ENCODE measurements at places on chromosomes 16 and 17.
A peak's percentile ranks its signal among the peaks of the same experiment; 100 is the strongest.

GRCh38 chr16:56113223-56113622 lies 78.1 kb upstream of the GNAO1 start:
- DNase-seq: no peak

GRCh38 chr17:79987187-79987934 lies 48.3 kb downstream of the TBC1D16 start:
- no peak for DNase-seq

DNA sequence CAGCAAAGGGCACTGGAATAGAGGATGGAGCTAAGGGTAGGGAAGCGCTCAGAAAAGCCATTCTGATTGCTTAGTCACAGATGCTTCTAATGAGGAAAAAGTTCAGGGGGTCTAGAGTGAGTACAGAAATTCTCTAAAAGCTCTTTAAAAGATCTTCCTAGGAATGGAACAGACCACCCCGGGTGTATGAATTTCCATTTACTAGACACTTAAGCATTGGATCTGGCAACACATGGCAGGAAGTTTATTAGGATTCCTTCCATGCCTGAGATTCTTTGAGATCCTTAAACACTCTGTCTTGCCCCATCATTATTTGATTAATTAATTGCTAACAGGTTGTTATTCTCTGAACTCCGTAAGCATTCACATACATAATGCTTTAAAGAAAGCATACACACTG lies 8.5 kb downstream of the KRTAP9-7 start:
- peak; percentile 83 for DNase-seq

DNA sequence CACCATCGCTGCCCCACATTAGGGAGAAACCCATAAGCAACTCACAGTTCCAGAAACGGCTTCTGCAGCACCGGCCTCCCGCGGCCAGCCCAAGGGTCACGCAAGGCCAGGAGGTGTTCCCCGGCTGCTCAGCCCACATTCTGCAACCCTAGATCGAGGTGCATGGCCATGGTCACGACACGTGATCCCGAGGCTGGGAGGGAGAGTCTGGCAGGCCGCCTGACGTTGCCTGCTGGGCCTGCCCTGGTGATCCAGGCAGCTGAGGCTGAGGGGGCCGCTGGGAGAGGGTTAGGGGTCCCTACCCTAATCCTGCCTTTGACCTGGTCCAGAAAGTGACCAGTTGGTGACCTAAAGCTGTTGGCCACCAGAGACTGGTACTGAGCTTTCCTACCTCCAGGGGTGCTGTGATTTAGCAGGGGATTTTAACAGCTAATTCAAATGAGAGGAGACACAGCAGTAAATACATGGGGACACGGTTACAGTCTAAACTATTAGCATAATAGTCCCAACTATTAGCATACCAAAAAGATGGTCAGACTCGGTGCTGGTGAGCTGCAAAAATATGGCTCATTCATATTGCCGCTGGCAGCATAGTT lies 97.4 kb upstream of the CIBAR2 start:
- no peak for DNase-seq

- no peak for DNase-seq
Observed at GRCh38 chr16:21997697-21998480, 3.0 kb downstream of the PDZD9 start.

DNA sequence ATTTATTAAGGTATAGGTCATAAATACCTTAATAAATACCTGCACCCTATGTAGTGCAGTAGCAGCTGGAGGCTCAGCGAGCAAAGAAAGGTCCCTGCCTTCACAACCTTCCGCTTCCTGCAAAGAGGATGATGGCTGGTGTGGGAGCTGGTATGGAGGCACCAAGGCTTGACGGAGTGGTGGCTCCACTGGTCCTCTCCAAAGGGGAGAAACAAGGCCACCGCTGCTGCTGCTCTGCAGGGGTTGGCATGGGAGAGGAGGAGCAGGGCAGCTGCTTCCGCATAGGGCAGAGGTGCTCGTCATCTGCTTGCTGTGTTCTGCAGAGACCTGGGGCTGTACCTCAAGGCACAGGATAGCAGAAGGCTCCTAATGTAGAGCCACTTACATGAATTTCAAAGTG lies 52.8 kb downstream of the NDEL1 start:
- DNase-seq: no peak

- no peak for DNase-seq
Observed at GRCh38 chr17:7408252-7408727, 645 bp downstream of the NLGN2 start.

- DNase-seq: no peak
Observed at GRCh38 chr16:75379911-75380847, 53.1 kb downstream of the CFDP1 start.

DNA sequence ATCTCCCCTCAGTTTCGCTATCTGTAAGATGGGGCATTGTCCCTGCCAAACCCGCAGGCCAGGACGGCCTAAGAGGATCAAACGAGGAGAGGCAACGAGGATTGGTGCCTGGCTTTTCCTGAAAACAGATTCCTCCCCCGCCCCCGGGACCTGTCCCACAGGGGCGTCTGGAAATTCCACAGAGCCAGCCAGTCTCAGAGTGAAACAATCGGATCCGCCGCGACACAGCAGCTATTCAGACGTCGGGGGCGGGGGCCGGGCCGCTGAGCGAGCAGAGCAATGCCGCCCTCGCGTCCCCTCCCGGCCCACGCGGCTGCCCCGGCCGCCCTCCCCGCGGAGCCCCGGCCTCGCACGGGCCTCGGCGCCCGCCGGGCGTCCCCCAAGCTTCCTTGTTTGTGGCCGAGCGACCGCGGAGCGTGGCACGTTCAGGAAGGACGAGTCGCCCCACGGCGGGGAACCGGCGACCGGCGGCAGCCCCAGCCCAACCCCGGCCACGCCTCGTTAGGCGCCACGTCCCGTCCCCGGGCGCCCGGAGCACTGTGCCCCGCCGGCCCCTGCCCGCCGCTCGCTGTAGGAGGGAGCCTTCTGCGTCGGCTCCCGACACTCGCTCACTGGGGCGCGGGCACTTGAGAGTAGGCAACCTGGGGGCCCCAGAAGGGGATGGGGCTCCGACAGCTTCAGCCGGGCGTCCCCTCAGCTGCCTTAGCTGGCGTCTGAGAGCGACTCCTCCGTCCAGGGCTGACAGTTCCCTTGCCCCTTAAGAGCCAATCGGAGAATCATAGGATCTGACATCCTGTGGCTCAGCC lies 29.6 kb upstream of the PHOSPHO1 start:
- peak; percentile 37 for DNase-seq

DNA sequence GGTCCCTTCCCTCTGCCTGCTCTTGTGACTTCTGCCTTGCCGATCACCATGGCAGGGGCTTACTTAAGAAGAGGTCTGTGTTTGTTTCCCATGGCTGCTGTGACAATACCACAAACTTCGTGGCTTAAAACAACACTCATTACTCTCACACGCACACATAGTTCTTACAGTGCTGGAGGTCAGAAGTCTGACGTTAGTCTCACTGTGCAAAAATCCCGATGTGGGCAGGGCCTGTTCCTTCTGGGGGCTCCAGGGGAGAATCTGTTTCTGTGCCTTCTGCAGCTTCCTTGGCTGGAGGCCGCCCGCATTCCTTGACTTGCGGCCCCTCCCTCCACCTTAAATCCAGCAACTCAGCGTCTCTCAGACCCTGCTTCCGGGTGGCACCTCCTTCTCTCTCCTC lies 249.2 kb upstream of the GSE1 start:
- DNase-seq: no peak
